ENCODE measurements at places on chromosomes 6 and 20.

GRCh38 chr6:76466286-76466685 is 393.8 kb upstream of the IMPG1 start:
- no peak for DNase-seq

- DNase-seq: no peak
Measured at GRCh38 chr6:133165235-133165634, 75.9 kb upstream of the EYA4 start.

- no peak for DNase-seq
Measured at GRCh38 chr6:84860509-84860908, 96.1 kb upstream of the TBX18 start.

GRCh38 chr6:149936743-149937142 is 5.1 kb upstream of the ULBP2 start:
- DNase-seq: no peak

DNA sequence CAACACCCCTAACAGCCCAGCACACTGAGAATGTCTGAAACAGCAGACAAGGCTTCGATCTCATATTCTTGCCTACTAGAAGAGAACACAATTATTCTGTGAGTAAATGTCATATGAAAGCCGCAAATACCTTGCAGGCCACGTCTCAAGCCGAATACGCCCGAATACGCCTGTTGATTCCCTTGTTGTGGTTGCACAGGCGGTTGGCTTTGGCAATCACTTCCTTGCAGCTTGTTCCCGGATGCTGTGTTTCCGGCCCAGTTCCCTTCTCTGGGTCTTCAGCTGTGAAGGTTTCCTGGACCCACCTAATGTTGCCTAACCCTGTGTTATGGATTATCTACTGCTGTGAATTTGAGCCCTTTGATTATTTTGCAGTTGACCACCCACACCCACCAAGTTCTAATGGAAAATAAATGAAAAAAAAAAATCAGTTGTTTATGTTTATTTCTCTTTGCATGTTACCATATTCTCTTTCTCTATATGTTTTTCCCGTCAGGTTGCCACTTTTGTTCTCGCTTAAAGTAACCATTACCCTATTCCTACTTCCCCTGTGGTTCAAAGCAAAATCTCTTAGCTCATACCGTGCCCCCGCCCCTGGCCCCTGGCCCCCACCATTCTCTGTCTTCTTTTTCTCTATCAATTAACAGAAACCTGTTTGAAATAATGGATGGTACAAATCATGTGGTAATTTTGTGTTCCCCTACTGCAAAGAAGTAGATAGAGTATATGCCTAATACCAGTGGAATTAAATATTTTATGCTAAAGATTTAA is 172.4 kb downstream of the ADGB start:
- peak; percentile 47 for DNase-seq
